ENCODE measurements at places on chromosomes 16 and 17.

- DNase-seq, result no peak
Measured at GRCh38 chr17:42135664-42136653, 13.4 kb downstream of the HSPB9 start.

GRCh38 chr16:28100810-28101532, 37.5 kb upstream of the GSG1L start:
- no peak for DNase-seq

DNA sequence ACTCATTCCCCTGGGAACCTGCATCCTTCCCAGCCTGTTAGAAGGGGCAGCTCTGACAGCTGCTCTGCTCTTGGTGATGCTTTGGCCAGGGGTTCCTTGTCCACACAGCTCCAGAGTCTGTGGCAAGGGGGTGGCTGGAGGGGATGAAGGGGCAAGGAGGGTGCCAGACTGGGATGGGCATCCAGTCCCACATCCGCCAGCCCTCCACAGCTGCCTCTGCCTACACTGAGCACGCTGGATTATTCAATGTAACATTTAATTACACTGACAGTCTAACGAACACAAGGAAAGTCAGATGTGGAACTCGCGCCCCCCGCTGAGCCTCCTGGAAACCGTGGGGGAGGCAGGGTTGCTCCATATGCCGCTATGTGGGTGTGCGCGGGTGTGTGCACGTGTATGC, 101.1 kb downstream of the C16orf78 start:
- no peak for DNase-seq

DNA sequence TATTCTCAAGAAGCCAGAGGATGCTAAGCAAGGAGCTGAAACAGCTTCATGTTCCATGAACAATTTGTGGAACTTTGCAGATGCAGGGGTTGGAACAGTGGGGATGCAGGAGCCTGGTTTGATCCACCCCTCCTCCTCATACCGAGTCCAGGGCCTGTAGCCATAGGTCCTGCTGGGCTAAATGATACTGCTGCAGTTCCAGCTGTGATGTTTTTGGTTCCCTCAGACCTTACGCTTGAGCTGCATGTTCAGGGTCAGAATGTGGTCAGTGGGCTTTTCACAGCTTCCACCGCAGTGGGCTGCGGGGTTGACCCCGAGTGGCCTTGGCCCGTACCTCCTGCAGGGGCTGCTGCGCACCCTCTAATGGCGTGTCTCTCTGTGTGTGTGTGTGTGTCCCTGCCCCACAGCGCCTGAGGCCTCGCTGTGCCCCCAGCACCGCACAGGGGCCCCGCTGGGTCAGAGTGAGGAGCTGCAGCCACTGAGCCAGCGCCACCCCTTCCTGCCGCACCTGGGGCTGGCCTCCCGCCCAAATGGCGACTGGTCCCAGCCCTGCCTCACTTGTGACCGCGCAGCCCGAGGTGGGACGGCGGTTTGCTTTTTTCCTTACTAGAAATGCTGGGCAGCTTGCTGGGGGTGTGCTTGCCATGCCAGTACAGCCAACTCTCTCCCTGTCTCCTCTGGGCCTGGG, 48.2 kb downstream of the EPN2 start:
- DNase-seq, result no peak

DNA sequence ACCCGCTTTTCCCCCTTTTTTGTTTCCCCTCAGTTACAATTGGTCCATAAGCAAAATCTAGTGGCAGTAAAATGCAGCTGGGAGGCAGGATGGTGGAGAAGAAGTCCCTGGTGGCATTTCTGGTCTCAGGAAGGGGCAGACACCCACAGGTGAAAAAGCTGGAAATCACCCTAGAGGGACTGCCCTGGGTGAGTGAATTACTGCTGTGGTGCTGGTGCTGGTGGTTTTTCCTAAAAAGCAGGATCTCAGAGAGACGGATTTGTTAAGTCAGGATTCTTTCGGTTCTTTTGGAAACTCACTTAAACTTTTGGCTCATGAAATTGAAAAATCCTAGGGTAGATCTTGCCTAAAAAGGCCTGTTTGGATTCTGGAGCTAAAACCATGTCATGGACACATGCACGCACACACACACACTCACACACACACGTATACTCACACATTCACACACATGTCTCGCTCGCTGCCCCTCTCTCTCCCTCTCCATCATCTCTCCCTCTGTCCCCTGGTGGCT, 65.8 kb downstream of the NKD1 start:
- no peak for DNase-seq

DNA sequence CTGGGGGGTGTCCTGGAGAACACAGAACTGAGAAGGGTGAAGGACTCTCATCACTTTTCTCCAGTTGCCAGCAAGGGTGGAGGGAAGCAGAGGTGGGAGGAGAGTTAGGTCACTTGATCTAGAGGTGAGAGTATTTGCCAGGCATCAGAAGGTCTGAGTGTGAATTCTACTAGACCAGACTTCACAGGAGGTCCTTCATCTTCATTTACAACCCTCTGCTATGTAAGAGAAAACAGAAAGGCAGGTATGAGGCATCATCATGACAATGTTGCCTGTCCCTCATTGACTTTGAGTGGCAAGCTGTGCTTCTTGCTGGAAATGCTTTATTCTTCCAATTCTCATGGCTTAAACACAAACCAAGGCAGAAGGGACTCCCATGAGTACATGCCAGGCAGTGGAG, 45.9 kb upstream of the B4GALNT2 start:
- DNase-seq, result no peak

GRCh38 chr17:40317345-40317873, 8.4 kb downstream of the RARA start:
- DNase-seq, result no peak

DNA sequence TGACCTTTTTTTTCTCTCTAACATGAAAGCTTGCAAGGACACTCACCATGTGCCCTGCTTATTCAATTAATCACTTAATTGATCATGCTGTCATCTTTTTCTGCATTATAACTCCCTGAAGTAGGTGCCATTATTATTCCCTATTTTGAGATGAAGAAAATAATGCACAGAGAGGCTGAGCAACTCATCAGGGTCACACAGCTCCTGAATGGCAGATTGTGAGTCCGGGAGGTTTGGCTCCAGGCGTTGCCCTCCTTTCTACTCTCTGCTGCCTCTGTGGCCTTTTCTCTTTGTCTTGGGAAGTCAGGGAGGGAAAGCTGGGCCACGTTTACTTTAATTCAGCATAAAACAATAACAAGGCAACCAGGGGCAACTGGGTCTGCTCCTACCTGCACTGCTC, 17.2 kb upstream of the N4BP1 start:
- DNase-seq, result no peak

DNA sequence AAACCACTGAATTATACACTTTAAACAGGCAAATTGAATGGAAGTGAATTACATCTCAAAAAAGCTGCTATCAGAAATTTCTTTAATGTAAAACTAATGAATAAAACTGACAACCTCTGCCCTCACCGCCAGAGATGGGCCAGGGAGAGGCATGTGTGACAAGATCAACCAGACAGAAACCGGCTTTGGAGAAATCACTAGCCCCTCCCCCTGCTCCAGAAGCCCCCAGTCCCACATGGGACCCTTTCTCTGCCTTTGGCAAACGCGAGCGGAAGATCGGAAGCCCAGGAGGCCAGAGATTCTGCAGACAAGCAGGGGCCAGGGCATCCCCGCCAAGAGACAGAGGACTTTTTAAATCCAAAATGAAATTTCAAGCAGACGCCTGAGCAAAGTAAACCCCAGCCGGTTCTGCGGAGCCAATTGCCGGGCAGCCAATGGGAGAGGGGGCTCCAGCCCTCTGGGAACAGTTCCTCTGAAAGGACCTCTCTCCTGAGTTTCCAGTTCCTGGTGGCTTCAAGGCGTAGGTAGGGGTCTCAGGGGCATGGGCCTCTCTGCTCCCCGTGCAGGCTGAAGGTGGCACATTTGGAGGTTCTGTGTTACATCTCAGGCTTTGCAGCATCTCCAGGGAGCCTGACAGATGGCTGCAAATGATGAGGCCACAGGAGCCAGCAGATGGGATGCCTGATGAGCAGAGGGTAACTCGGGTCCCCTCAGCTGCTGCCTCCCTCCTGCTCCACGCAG, 118.1 kb downstream of the GSG1L start:
- no peak for DNase-seq

DNA sequence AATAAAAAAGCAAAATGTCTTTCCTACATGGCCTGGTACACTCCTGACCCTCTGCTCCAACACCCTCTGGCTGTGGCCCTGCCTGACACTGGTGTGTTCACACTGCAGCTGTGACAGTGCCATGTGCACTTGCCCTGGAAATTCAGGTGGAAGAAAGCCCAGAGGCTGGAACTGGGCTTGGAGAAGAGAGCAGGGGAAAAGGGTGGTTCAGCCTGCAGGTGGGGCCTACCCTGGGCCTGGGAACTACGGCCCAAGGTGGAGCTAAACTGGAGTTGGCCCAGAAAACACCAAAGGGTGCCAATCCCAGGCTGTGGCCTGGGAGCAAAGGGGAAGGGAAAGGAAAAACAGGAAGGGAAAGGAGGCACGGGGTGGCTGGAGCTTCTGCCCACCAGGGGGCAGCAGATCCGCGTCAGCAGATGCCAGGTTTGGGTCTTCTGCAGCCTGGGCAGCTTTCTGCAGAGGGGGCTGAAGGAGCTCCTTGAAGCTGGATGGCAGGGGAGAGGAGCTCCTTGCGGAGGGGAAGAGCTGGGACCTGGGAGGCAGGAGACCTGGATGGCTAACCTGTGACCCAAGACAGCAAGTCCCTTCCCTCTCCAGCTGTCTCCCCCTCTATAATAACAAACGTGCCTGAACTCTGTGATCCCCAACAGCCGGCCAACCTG, 15.4 kb upstream of the CTCF start:
- DNase-seq, result peak; percentile 65

- DNase-seq, result no peak
Measured at GRCh38 chr17:78818152-78818846, 22.3 kb downstream of the USP36 start.

DNA sequence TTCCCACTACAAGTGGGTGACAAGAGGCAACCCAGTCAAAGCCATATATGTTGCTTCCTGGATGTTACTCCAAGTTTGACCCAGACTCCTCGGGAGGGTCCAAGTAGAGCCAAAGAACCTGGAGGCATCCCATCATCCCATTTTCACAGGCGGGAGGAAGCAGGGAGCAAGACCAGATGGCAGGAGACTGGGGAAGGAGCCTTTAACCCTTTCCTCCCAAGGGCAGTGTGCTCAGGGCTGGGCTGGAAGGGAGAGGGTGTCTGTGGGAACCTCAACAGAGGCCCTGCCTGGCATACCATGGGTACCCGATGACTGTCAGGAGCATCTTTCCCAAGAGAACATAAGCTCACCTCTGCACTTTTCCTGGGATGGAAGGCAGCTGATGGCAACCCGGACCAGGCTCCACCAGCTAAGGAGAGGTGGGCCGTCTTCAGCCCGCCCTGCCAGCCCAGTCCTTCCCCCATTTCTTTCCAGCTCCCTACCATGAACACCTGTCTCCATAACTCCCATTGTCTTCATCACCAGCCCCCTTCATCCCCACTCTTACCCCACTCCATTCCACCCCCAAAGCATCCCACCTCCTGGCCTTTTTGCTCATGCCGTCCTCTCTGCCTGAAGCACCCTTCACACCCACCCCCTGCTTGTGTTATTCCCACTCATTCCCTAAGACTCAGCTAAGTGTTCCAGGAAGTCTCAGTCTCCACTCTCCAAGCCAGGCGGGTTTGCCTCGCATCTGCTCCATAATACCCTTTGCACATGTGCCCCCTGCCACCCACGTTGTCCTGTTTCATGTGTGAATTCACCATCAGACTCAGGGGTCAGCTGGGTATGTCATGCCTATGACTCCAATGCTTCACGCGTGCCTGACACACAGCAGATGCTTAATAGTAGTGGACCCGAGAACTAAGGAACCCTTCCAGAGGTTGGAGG, 5.9 kb upstream of the SLC16A5 start:
- no peak for DNase-seq

- DNase-seq, result no peak
Measured at GRCh38 chr16:54482892-54483574, 196.4 kb upstream of the IRX3 start.

DNA sequence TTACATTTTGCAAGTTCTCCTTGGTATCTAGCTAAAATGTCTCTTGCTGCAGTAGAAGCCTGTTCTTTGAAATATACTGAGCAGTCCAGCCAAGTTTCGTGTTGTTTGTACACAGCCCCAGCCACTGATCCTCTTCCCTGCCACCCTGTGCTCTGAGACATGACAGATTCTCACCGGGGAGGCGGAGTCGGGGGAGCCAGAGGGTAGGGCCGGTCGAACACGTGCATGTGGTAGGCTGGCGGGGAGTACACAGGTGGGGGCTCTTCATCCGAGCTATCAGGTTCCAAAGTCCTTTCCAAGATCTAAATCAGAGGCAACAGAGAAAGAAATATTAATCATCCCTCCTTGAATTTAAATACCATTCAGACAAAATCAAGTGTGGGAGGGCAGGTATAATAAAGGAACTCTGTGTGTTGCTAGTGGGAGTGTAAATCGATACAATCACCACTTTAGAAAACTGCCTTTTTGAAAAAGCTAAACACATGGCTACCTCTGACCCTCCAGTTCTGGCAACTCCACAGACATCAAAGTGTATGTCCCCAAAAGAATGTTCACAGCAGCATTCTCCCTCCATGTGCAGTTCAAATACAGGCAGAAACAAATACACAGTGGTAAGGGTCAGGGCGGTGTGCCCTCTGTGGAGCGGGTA, 29.7 kb upstream of the MRPS23 start:
- no peak for DNase-seq

GRCh38 chr16:17316005-17316404, 154.8 kb downstream of the XYLT1 start:
- no peak for DNase-seq

- no peak for DNase-seq
Measured at GRCh38 chr17:16364625-16365024, 11.4 kb upstream of the CENPV start.

DNA sequence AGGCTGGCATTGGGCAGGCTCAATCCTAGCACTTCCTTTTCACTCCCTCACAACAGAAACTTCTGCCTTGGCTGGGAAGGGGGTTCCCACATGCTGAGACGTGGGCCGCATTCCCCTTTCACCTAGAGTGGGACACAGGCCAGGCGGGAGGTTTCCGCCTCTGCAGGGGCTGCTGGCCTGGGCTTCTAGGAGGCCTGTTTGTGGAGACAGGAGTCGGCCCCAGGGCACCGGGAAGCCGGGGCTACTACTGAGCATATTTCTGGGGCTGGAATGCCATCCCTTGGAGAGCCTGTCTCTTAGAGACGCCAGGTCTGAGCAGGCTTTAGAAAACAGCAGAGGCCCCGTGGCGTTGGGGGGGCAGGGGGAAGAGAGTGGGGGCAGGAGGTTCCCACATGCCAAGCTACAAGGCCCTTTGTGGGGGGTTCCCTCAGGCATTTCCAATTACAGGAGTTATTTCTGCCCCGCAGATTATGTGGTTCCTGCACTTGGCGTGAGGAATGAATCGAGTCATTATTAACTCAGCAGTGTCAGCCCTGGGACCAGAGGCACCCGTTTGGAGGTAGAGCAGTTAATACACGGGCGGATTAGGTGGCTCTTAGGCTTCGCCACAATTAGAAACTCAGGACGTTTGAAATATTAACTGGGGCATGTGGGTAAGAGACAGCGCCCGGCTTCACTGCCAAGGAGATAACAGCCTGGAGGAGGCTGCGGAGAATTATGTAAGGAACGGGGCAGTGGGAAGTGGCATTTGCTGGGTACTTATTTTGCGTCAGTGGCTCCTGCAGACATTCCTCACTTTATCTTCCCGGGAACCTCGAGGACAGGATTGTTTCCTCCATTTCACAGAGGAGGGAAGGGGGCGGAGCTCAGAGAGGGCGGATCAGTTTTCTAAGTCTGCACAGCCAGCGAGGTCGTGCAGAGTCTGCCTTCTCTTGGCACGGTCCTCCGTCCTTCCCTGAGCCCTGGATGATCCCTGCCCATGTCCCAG, 162.5 kb downstream of the MAF start:
- DNase-seq, result peak; percentile 42

- no peak for DNase-seq
Measured at GRCh38 chr16:48537275-48537674, 72.7 kb downstream of the N4BP1 start.

- DNase-seq, result no peak
Measured at GRCh38 chr16:51159296-51159695, 8.2 kb upstream of the SALL1 start.

GRCh38 chr16:50121721-50122445, 31.2 kb upstream of the TENT4B start:
- no peak for DNase-seq

Measured in putamen (tissue), 1 donor.